Esophagus muscularis mucosa (tissue), 4 donors: ENCODE measurements at places on chromosomes 13 and 19. TPM values are rescaled to one million over a fixed set of nuclear protein-coding genes. Genes with fewer than 3 reads are reported as not detected.

- no peak for DNase-seq
Measured at GRCh38 chr19:38658462-38659306, 11.2 kb downstream of the ACTN4 start.

DNA sequence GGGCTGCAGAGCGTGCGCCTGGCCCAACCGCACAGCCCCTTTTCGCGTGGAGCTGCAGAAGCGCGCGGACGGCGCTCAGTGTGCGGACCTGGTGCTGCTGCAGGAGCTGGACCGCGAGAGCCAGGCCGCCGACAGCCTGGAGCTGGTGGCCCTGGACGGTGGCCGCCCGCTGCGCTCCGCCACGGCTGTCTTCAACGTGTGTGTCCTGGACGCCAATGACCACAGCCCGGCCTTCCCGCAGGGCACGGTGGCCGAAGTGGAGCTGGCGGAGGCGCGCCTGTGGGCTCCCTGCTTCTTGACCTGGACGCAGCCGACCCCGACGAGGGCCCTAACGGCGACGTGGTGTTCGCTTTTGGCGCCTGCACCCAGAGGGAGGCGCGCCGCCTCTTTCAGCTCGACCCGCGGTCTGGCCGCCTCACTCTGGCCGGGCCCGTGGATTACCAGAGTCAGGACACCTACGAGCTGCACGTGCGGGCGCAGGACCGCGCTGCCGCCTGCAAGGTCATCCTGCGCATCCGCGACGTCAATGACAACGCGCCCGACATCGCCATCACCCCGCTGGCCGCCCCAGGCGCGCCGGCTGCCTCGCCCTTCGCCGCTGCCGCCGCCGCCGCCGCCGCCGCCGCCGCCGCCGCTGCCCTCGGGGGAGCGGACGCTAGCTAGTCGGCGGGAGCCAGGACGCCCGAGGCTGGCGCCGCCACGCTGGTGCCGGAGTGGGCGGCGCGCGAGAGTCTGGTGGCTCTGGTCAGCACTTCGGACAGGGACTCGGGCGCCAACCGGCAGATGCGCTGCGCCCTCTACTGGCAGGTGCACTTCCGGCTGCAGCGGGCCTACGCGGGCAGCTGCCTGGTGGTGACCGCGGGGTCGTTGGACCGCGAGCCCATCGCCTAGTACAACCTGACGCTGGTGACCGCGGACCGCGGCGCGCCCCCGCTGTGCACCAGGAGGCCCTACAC, 172.2 kb downstream of the OLFM4 start:
- DNase-seq, result peak; percentile 70

DNA sequence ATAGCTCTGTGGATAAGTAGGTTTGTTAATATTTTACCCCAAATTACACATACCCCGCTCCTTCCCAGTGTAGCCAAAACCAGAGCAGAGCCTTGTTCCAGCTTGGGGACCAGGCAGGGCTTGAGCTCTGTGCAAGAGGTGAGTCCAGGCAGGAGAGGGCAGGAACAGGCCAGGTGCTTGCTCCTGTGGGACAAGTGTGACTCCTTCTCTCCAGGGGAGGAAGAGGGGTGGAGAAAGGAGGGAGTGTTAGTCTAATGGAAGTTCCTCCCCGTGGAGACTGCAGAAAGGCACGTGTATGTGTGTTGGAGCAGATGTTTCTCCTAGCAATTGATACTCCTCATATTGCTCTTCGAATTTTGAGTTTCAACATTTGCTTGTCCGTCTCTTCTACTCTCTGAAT, 201.0 kb downstream of the FGF9 start:
- peak; percentile 89 for DNase-seq

DNA sequence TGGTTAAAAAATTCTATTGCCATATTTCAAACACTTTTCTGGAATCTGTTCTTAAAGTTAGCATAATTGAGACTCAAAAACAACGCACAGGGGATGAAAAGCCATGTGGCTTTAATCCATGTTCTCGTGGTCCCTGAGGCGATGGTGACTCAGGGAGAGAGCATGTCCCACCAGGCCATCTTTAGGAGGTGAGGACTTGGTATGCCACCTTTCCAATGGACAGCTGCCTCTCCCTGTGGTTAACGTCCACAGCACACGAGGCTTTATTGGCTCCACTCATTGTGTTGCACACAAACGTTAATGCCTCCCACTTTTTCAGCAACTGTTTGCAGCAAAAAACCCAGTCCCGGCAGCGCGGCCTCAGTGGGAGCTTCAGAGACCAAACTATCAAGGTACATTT, 51.4 kb downstream of the EFNB2 start:
- DNase-seq, result no peak

DNA sequence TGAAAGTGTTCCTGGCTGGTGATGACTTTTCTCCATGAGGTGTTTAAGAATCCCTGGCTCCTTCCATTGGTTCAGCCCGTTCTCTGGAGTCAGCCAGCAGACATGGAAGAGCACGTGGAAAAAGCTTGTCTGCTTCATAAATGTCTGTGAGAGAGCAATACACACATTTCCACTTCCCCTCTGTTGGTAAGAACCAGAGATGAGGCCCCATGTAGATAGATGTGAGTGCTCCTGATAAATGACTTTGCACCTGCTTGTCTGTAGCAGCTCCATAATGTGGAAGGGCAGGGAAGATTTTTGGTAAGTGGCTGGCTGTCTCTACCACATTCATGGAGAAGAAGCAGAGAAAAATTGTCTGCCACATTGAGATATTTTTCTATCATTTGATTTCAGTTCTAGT, 325.8 kb downstream of the LMO7 start:
- no peak for DNase-seq

DNA sequence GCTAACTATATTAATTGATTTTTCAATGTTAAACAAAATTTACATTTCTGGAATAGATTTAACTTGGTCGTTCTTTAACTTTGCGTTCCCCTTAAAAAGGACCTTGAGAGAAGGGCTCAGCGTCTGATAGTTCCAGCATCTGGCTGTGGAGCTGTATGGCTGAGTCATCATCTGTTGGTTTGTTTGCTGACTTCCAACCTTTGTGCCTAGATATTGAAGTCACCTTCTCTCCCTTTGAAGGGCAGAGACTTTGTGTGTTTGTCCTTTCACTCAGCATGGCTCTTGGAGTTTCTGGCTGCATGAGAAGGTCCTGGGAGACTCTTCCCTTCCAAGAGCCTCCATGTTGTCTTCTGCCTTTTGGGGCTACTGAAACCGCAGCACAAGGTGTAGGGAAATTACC, 16.6 kb upstream of the IRS2 start:
- DNase-seq, result no peak

GRCh38 chr19:49120325-49120683, 960 bp downstream of the PPFIA3 start:
- DNase-seq, result no peak

DNA sequence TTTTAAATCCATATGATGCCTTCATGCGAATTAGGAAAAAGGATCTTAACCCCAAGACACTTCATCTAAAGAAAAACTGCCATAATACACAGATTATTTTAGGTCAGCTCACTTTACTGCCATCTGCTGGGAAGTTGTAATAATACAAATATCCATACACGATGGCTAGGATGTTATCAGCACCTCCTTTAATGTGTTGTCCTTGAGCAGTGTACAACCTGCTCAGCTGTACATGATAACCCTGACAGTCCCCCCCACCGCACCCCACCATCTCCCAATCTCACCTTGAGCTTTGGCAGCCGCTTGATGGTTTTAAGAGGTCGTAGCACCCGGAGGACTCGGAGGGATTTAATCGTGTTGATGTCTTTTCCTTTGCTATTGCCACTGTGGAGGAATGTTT, 112.2 kb downstream of the IER2 start:
- no peak for DNase-seq

The NUP58 gene
- 52.9 TPM for total RNA-seq

The XAB2 gene
- total RNA-seq, result 51.0 TPM

The ATP7B gene
- 2.5 TPM for total RNA-seq

The ATXN8OS gene
- total RNA-seq, result not detected

The CLDN10 gene
- total RNA-seq, result 1.2 TPM

The TRPC4 gene
- 4.2 TPM for total RNA-seq
